Caki2 (cell line): ENCODE measurements at places on chromosomes 16 and 17. TPM values are rescaled to one million over a fixed set of nuclear protein-coding genes. Genes with fewer than 3 reads are reported as not detected.

The LRRC37A3 gene
- 9.6 and 13.9 TPM in 2 replicates for total RNA-seq

The CCNF gene
- total RNA-seq, result 36.9 and 40.3 TPM in 2 replicates

The CCDC200 gene
- total RNA-seq, result not detected in 2 replicates

The SDK2 gene
- 0.06 and 0.14 TPM in 2 replicates for total RNA-seq

The DYNLRB2 gene
- 3.5 TPM in 1 of 2 replicates, not detected in the other for total RNA-seq

The FBXW10 gene
- 0.14 and 0.67 TPM in 2 replicates for total RNA-seq

The CHST4 gene
- total RNA-seq, result not detected in 2 replicates
